Cortex of kidney (tissue), 1 donor: ENCODE measurements at places on chromosomes 1 and 21.

- no peak for DNase-seq
These were observed 89.6 kb downstream of the PKN2 start for GRCh38 chr1:88773540-88774150.

- no peak for DNase-seq
These were observed 59.2 kb downstream of the SLC25A24 start for GRCh38 chr1:108140936-108141335.

DNA sequence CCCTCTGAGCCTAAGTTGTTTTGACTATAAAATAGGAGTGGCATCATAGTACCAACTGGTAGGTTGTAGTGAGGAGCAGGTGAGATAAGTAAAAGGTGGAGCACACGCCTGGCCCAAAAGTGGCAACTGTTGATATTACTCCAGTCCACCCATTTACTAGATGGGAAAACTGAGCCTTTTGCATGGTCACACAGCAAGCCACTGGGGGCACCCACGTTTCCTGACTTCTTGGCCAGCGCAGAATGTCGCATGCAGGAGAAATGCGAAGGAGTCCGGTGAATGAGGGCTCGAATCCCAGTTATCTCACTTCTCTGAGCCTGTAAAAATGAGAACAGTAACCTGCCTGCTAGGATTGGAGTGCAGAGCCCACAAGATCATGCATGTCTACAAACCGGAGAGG, 20.8 kb downstream of the GRHL3 start:
- no peak for DNase-seq

- no peak for DNase-seq
These were observed 81.1 kb downstream of the SIK1 start for GRCh38 chr21:43345746-43346409.

GRCh38 chr1:232630047-232630893, at the start of gene SIPA1L2:
Gene SIPA1L2 (minus strand): TSS chr1:232630133. CDS start chr1:232515339, 114,794 bp downstream.
- DNase-seq = peak; percentile 56
